ENCODE measurements at places on chromosomes 1 and 21.

- no peak for DNase-seq
Observed at GRCh38 chr1:101005183-101005582, 20.4 kb downstream of the DPH5 start.

GRCh38 chr1:91804546-91805023, 81.4 kb downstream of the TGFBR3 start:
- DNase-seq, result peak; percentile 60

- no peak for DNase-seq
Observed at GRCh38 chr21:45405271-45405818, 380 bp downstream of the COL18A1 start.

GRCh38 chr21:42414928-42415769, 11.4 kb downstream of the UBASH3A start:
- DNase-seq, result peak; percentile 83

DNA sequence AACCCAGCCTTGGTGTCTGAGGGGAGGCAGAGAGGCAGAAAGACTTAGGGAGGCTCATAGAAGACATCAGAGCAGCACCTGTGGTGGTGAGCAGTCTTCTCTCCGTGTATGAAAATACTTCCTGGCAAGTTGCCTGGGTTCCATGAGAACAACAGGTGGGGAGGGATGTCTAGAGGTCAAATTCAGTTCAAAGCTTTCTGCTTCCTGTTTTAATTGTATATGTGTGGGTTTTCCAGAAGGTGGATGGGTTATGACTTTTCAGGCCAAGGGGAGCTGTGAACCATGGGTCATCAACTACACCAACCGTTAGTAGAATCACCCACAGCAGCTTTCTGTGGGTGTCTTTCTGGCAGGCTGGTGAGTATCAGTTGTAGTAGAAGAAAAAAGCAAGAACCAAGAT, 4.1 kb upstream of the FCRL2 start:
- no peak for DNase-seq

DNA sequence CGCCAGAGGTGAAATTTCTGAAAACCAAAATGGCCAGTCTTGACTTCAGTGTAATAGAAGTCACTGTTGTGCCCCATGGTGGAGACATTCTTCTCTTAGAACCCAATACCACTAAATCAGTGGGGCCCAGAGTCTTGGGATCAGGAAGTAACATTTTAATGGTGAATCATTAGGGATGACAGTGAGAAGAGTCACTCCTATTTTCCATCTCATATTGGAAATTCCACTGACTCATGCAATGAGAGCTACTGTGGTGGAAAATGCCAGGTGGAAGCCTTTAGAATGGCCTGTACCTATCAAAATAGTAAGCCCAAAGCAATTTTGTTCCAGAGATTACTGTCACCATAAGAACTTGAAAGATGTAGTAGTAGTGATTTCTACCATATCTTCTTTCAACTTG, 20.6 kb upstream of the PPM1J start:
- no peak for DNase-seq

DNA sequence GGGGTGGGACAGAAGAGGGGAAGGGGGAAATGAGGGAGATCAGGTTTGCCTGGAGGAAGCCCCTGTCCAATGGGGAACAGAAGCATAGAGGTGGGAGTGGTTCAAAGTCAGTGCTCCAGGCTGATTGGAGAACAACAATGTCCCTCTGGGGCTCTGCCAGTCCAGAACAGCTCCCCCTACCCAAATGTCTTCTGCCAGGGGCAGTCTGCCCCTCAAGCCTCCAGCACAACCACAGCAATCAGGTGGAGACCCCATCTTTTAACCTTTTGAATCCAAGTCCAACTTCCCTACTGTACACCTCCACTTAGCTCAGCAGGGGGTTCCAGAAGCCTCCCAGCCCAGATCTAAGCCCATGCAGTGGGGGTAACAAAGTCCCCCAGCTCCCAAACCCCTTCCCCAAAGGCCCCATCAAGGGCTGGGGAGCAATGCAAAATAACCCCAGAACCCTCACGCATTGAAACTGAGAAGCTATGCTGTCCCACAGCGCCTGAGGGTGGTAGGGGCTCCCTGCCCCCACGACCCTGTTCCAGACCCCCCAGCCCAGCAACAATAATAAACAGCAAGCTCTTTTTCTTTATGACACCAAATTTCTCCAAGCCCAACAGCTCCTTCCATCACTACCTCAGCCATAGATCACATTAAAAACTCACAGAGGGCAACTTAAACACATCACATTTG, 3.3 kb downstream of the AHDC1 start:
- no peak for DNase-seq

DNA sequence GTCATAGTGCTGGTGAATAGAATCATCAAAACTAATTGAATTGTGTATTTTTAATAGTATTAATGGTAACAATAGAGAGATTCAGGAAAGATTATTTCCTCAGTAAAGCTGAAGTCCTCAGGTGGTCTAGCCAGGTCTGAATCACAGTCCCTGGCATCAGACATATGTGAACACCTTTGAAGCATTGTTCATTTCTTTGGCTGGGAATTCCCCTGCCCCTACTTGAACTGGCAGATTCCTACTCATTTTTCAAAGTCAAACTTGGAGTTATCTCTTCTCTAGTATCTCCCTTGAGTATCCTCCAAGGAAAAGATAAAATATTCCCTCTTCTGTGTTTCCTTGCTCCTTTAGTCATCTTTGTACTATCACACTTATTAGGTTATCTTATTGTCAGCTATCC, 759.8 kb downstream of the ADGRL2 start:
- DNase-seq, result no peak

DNA sequence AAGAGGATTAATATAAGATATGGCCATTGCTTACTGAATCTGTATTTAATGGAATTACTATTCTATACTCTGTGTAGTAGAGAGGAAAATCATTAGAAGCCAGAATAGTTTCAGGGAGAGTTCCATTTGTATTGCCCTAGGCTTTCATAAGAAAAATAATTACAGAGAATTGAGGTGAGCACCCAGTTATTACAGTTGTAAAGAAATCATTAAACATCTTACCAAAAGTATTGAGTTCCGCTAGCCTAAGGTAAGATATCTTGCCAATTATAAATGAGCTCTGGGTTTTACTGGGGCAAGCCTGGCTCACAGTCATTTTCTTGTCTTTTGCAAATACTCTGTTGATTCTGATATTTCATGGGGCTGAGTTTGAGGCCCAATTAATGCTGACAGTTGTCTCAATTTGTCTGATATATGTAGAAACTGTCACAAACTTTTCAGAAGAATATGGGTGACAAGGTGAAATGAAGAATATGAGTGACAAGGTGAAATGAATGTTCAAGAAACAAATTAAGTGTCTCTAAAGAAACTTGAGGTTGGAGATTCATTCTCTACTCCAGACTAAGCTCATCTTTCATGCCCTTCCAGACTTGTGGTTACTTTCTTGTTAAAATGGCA, 127.8 kb downstream of the PTGER3 start:
- no peak for DNase-seq

- DNase-seq, result no peak
Observed at GRCh38 chr1:221786647-221787046, 44.8 kb upstream of the DUSP10 start.

GRCh38 chr1:243946946-243947345, 96.9 kb upstream of the AKT3 start:
- no peak for DNase-seq

DNA sequence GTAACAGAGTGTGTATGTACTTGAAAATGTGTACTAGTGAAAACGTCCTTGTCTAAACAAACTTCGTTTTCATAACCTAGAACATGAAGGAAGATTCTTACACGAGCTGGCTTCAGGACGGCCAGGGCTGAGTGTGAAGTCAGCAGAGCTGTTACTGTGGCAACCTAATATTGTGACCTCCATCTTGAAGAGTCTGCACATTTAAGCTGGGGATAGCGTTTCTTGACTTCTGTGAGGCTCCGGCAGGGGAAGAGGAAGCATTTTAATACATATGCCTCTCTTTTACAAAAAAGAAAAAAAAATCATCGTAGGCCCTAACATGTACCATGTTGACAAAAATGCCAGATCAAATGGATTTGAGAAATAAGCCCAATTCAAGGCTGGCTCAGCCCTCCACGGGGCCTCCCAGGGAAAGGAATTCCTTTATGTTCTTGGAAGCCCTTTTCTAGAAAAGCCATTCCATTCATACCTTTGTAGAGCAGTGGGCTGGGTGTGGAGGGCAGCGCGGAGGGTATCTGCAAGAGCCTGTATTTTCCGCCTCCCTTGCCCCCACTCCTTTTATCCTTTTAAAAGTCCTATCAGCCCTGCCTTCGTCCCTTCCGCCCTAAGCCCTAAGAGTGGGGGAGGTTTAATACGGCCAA, 51.1 kb downstream of the SIM2 start:
- no peak for DNase-seq

- DNase-seq, result no peak
Observed at GRCh38 chr1:159439422-159439821, at the start of gene OR10J1. TSS of gene OR10J1 (plus strand) at chr1:159439722. CDS start at chr1:159439792, 70 bp downstream.

GRCh38 chr1:33606272-33606671, 133.8 kb downstream of the ZSCAN20 start:
- no peak for DNase-seq

DNA sequence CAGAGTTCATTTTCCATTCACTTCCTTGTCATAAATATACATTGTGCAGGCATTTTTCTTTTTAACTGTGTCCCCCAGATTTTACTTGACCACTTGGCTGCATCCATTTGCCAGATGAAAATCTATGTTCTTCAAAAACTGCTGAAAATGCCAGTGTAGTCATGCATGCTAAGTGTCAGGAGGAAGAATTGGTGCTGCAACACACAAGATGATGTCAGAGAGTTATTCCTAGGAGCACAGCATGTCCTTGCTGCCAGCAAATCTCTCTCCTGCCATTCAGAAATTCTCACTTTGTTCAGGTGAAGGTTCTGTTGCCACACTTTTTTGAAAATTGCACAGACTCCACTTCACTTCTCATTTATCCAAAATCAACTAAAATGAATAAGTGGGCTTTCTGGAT, 106.4 kb upstream of the MAGI3 start:
- DNase-seq, result no peak

GRCh38 chr1:3237994-3238702, 169.1 kb downstream of the PRDM16 start:
- DNase-seq, result no peak

GRCh38 chr1:223123011-223123610, 19.9 kb downstream of the TLR5 start:
- DNase-seq, result no peak

GRCh38 chr1:161440312-161440894, 64.9 kb upstream of the FCGR2A start:
- peak; percentile 66 for DNase-seq

DNA sequence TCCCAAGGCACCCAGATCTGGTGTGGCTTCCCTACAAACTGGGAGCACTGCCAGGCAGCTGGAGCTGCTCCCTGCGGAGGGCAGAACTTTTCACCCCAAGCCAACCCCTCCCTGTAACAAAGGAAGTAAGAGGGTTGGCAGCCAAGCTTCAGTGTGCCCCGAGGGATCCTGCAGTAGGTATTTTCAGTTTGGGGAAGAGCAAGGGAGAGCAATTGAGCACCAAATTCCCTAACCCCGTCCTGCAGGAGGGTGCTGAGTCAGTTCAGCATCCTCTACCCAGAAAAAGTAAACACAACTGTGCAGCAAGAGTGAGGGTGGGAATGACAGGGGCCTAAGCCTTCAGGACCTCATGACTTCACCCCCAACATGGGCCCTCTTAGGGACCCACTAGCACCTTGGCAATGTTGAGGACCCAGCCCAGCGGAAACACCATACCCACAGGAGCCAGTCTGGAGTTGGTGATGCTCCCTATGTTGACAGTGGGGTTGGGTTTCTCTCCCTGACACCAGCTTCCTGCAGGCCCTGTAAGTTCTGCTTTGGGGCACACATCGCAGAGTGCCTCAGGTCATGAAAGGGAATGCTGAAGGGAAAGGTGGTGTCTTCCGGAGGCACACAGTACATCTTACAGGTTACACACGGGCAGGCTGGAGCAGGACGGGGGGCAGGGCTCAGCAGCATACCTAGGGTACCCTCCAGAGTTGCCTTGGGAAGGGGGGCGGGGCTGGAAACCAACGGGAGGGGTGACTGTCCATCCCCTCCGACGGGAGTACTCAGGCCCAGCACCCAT, 14.8 kb downstream of the SH3BP5L start:
- DNase-seq, result no peak

DNA sequence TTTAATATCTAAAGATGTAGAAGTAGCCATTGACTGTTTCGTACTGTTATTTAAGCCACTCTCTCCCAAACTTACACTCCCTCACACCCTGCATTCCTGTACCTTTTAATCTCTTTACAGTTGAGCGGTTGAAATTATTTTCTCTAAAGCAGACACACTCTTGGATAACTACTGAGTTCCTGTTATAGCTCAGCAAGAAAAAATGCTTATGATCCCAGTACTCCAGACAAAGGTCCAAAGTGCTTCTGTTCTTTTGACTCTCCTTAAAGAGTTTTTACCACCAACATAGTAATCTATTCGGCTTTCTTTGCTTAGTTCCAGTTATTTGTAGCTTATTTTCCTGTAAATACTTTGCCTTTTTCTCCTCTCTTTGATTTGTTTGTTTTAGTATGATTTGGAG, 100.1 kb downstream of the ATF6 start:
- DNase-seq, result no peak

- DNase-seq, result no peak
Observed at GRCh38 chr1:4265836-4266235, 365.8 kb upstream of the C1orf174 start.

DNA sequence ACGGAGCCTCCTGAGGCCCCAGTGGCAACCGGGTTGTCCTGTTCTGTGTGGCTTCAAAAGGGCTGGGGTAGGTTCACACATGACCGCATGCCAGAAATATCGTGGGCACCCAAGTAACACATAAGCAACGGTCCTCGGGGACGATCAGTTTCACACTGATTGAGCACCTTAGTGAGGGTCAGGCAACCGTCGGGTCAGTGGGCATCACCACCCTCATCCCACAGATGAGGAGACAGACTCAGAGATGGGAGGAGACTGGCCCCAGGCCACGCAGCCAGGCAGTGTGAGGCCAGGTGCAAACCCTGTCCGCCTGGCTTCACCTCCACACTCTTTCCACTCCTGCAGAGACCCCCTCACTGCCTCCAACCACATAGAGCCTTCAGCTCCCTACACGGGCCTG, 309.8 kb downstream of the MATN1 start:
- no peak for DNase-seq

DNA sequence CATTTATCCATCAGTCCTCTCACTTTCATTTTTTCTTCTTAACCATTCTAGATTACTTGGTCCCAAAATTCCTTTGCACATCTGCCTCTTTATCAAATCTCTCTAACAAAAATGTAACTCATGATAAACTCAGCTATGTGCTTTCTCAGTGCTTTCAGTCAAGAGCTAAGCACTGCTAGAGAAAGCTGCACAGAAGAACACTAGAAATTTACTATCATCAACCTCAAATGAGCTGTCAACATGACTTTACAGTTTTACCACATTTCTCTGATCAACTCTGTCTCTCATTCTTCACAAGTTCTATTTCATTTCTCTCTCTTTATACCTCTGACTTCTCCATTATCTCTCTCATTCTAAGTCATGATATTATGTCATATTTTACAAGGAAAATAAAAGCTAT, 54.2 kb upstream of the PRKACB start:
- DNase-seq, result no peak

DNA sequence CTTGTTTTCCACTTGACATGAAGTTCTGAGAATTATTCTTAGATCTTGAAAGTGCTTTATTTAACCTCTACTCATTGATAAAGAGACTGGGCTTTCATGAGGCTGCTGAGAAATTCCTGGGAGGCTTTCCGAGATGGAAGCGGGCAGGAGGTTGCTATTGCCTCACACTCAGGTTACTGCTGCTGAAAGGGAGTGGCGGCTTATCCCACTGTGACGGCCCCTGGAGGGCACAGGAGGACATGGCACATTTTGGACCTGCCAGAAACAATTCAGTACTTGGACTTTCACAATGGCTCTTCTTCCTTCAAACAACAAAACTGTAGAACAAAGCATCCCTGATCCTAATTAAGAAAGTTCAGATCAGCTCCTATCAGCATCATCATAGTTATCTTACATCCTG, 16.2 kb upstream of the MARK1 start:
- DNase-seq, result no peak

- no peak for DNase-seq
Observed at GRCh38 chr1:241992734-241993133, 6.2 kb downstream of the MAP1LC3C start.
